Dorsolateral prefrontal cortex (tissue), 122 donors: ENCODE measurements at places on chromosomes 16 and 17.

- no peak for DNase-seq
These were observed 14.9 kb downstream of the CLCN7 start for GRCh38 chr16:1459967-1460366.

DNA sequence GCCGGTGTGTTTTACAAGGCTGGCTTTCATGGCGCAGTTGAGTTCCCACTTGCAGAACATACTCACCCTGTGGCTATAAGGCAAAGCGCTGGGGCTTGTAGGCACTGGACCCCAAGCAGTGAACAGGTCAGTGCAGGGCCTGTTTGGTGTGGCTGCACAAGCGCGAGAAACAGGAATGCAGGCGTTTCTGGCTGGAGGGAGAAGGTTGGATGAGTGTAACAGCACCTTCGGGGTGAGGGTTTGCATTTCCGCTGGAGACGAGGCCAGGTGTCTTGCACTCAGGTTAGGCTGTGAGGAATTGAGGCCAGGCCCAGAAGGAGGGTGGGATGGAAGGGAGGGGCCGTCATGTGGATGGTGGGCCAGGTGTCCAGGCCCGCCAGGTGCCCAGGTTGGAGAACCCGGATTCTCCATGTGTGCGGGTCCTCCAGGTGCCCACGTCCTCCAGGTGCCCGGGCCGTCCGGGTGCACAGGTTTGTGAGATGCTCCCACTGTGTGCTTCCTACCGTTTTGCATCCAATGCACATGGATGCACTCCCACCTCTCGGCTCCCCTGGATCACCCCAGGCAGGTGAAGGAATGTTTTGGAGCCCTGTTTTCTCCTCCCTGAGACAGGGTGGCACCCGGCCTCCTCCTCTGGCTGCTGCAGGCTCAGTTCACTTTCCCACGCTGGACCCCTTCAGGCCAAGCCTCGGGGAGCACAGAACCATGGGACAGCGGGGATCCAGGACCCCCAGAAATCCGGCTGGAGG, 46.0 kb downstream of the SLC7A5 start:
- no peak for DNase-seq

DNA sequence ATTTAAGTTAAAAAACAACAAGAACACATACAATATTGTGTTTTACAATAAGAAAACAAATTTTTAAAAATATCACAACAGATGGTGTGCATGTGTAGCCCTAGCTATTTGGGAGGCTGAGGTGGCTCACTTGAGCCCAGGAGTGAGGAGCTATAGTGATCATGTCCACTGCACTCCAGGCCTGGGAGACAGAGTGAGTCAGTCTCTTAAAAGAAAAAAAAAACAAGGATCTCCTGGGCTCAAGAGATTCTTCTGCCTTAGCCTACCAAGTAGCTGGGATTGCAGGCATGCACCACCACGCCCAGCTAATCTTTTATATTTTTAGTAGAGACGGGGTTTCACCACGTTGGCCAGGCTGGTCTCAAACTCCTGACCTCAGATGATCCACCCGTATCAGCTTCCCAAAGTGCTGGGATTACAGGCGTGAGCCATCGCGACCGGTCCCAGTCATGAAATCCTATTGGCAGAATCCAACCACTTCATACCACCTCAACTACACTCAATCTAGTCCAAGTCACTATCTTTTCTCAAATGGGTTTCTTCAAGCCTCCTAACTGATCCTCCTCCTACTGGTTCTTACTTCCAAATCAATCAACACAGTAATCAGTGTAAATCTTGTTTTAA, 55.0 kb downstream of the STH start:
- no peak for DNase-seq

GRCh38 chr16:2596747-2597559, 59.1 kb downstream of the PDPK1 start:
- no peak for DNase-seq

- no peak for DNase-seq
These were observed 239.9 kb downstream of the PRKCA start for GRCh38 chr17:66542129-66542966.

GRCh38 chr16:700684-701584, 4.7 kb downstream of the FBXL16 start:
- no peak for DNase-seq

DNA sequence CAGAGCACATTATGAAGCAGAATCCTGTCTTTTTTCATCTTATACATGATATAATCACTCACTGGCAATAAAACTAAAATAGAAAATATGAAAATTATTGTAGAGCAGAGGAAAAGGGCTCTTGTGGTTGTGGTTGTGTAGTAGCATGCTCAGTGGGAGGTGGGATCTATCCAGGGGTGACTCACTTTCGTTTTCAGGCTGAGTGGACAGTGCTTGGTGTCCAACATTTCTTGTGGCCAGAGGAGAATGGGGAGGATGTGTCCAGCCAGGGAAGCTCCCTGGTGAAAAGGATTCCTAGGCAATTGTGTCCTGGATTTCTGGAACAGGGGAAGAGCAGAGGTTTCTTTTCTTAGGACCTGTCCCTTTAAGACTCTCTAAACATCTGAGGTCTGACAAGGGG, 31.9 kb upstream of the CPHXL start:
- no peak for DNase-seq

DNA sequence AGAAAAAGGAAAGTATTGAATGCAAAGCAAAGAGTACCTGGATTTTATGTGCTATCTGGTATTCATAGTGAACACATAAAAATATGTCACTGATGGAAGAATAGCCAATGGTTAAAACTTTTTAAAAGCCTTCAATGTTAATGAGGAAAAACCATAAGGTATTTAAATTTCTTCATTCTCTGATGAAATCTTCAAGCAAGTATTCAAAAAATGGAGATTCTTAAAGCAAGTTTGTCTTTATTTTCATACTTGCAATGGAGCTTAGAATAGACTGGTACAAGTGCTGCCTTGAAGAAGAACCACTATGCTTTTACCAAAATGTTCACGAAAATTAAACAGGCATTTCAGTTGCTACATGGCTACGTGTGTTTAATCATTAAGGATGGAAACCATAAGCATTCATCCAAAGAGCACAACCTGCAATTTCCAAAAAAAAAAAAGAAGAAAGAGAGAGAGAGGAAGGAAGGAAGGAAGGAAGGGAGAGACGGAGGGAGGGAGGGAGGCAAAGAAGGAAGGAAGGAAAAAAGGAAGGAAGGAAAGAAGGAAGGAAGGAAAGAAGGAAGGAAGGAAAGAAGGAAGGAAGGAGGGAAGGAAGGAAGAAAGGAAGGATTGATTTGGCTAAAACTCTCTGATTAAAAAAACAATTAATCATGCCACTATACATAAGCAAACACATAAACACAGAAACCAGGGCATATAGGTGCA, 17.6 kb downstream of the HS3ST3A1 start:
- no peak for DNase-seq

GRCh38 chr16:1281517-1281916, 25.6 kb downstream of the TPSD1 start:
- DNase-seq = no peak

- no peak for DNase-seq
These were observed 232.7 kb upstream of the TNRC6C start for GRCh38 chr17:77725846-77726245.

DNA sequence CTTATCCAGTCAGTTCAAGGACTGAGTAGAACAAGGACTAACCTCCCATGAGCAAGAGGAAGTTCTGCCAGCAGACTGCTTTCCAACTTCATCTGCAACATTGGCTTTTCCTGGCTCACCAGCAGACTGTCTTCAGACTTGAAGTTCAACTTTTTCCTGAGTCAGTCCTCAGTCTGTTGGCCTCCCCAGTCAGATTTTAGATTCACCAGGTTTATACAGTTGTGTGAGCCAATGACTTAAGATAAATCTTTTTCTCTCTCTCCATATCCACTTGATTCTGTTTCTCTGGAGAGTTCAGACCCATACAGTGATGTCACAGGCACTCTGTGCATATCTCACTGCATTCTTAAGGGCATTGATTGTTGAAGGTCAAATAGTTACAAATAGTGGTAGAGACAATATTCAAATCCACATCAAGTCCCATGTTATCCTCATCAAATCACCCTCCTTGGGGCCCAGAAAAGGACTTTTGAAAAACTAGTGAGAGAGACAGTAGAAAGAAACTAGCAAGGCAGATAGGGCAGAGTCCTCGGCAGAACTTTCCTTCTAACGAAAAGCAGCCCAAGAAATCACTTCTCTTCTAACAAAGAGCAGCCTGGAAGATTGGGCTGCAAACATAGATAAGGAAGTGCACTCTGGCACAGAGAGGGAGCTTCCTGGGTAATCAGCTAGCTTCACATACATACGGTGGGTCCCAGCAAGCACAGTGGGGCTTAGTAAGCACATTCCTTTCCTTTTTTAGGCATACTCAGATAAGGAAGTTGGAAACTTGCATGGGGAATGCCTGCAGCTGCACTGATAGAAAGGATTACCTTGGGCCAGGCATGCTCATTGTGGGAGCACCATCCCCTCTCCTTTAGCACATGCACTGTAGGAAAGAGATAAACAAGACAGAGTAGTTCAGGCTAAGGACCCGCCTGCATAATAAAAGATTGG, 132.3 kb upstream of the FAM20A start:
- no peak for DNase-seq

- DNase-seq = no peak
These were observed 47.5 kb downstream of the FOXL1 start for GRCh38 chr16:86625821-86626220.

DNA sequence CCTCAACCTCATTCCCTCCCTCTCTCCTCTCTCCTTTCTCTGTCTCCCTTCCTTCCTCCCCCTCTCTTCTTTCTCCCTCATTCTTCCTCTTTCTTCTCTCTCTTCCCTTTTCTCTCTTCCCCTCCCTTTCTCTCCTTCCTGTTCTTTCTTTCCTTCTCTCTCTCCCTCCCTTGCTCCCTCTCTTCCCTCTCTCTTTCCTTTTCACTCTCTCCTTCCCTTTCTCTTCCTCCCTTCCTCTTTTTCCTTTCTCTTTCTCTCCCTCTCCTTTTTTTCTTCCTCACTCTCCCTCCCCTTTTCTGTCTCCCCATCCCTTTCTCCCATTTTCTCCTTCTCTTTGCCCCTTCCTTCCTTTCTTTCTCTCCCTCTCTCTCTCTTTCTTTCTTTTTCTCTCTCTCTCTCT, 7.9 kb upstream of the ELAC2 start:
- DNase-seq = no peak

DNA sequence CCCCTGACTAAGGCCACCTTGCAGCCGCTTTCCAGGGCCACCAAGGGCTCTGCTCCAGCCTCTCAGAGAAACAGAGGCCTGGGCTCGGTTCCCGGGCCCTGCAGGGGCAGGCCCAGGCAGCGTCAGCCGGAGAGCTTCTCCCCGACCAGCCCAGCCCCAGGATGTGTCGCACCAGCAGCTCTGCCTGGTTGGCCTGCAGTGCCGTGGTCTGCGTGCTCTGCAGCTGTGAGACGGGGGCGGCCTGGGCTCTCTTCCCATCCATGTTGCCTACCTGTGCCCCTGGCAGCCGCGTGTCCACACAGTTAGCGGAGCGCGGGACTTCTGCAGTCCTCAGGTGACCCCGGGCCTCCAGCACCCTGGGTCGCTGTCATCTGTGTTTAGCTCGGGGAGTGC, 4.8 kb downstream of the IGFALS start:
- DNase-seq = no peak

DNA sequence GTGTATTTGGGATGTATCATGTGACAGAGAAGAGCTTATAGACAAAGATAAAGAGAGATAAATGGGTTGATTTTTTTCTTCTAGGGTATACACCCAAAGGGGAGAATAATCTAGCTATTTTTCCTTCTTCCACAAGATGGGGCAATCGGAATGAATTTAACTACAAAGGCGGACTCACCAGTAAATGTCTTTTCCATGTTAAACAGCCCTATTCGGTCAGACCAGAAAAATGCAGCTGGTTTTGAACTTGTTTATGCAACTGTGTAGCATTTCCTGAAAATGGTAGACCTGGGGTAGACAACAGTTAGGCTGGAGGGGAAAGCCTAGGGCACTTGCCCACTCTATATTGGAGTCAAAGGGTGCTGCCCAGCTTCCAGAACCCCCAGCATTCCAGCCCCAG, 477.1 kb downstream of the TOX3 start:
- no peak for DNase-seq

DNA sequence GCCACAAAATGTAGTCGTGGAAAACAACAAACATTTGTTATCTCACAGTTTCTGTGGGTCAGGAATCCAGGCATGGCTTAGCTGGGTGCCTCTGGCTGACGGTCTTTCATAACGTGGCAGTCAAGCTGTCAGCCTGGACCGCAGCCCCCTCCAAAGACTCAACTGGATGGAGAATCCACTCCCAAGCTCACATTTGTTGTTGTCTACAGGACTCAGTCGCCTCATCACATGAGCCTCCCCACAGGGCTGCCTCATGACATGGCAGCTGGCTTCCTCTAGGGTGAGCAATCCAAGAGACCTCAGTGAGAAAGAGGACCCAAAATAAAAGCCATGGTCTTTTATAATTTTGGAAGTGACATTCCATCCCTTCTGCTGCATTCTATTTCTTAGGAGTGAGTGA, 34.7 kb upstream of the AKAP1 start:
- no peak for DNase-seq

GRCh38 chr17:16259926-16260325, 42.9 kb downstream of the PIGL start:
- DNase-seq = no peak

GRCh38 chr17:83077411-83077810, 2.0 kb upstream of the METRNL start:
- no peak for DNase-seq

DNA sequence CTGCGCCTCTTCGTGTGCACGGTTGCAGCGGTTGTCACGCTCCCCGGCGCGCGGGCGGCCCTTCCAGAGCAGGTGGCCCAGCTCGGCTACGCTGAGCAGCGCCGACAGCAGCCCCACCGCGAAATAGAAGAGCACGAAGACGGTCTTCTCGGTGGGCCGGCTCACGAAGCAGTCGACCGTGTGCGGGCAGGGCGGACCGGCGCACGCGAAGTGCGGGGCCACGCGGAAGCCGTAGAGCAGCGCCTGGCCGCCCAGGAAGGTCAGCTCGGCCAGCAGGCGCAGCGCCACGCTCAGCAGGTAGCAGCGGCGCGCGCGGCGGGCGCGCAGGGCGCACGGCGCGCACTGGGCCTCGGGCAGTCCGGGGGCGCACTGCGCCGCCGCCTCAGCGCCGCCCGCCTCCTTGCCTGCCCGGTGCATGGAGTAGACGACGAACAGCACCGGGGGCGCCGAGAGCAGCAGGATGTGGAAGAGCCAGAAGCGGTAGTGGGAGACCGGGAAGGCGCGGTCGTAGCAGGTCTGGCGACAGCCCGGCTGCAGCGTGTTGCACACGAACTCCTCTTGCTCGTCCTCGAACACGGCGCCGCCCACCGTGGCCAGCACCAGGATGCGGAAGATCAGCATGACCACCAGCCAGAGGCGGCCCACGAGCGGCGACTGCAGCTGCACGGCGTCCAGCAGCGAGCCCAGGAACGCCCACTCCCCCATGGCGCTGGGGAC, 1.3 kb downstream of the GJD3 start:
- no peak for DNase-seq

GRCh38 chr16:51734220-51734619, 583.1 kb upstream of the SALL1 start:
- no peak for DNase-seq

- DNase-seq = no peak
These were observed 11.9 kb downstream of the MAP3K3 start for GRCh38 chr17:63634163-63634562.

DNA sequence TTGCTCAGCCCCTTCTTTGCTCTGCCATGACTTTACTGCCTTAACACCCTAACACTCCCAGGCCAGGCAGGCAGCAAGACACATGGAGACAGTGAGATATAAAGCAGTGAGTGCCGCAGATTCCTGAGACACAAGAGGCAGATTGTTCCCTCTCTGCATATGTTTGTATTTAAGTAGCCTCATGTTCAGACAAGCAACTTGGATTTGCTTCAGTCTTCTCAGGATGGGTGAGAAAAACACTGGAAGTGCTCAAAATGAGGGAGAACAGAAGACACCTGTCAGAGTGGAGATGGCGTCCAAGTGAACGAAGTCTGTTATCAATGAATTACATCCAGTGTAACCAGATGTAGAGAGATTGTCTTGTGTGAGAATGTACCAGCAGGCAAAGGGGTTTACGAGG, 86.8 kb downstream of the CES1 start:
- DNase-seq = no peak
